Daoy (cell line): ENCODE measurements at places on chromosomes 12 and 14. TPM values are rescaled to one million over a fixed set of nuclear protein-coding genes. Genes with fewer than 3 reads are reported as not detected.
A peak's percentile ranks its signal among the peaks of the same experiment; 100 is the strongest.

The GPD1 gene
- total RNA-seq: 0.29 TPM in 1 of 2 replicates, not detected in the other

The PLXNC1 gene
- 2.1 and 4.0 TPM in 2 replicates for total RNA-seq

The OVCH1 gene
- total RNA-seq: not detected in 2 replicates

DNA sequence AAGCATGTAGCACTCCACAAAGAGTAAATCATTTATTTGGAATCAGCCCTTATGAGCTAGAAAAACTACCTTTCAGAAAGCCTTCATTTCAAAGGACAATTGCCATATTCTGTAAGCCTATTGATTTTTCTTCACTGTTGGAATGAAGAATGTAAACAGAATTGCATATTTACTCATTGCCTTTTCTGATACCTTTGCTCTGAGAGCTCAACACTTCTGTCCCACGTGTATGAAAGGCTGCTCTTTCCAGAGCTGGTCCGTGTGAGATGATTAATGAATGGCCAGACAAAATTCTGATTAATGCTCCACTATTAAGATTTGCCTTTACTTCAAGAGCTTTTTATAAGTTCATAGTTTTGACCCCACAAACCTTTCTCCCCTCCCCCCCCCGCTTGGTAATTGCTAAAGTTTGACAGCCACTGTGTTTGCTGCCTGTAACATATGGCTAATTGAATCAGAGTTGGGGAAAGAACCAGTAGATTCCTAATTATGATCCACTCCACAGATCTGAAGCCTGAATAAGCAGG, 63.0 kb upstream of the PLEKHA5 start:
- DNase-seq: no peak

- no peak for DNase-seq
Observed at GRCh38 chr14:29645117-29645516, 282.5 kb downstream of the PRKD1 start.

GRCh38 chr12:7142056-7142644, 12.0 kb downstream of the CLSTN3 start:
- peak; percentile 60 for DNase-seq

DNA sequence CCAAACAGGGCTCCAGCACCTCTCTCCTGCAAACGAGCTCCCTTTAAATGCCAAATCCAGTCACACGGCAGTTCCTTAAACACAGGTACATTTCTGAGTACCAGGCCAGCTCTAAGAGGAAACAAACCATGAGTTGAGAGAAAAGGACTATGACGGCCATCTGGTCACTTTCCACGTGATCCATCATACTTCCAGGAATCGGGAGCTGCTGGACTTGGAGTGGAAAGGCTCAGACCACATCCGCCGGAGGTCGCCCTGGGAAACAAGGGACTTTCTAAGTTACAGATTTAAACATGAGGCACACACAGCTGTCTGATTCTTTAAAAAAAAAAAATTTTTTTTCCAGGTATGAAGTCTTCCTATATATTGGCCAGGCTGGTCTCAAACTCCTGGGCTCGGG, 39.2 kb downstream of the ACADS start:
- no peak for DNase-seq

DNA sequence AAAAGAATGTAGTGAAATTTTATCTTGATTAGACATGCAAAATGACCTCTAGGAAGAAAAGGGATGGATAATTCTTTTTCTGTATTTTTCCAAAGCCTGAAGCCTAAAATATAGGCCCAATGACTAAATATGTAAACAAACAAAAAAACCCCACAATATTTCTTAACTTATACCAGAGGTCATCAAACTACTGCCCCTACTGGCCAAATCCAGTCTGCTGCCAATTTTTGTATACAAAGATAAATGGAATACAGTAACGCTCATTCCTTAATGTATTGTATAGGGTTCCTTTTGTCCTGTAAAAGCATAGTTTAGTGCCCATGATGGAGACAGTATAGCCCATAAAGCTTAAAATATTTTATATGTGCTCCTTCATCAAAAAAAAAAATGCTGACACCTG, 145.7 kb upstream of the ALG10 start:
- DNase-seq: no peak
